ENCODE measurements at places on chromosomes 11 and 22.

- DNase-seq, result no peak
Observed at GRCh38 chr11:65418431-65418680, 4.2 kb upstream of the NEAT1 start.

- no peak for DNase-seq
Observed at GRCh38 chr11:127345819-127346459, 345.4 kb upstream of the KIRREL3 start.

DNA sequence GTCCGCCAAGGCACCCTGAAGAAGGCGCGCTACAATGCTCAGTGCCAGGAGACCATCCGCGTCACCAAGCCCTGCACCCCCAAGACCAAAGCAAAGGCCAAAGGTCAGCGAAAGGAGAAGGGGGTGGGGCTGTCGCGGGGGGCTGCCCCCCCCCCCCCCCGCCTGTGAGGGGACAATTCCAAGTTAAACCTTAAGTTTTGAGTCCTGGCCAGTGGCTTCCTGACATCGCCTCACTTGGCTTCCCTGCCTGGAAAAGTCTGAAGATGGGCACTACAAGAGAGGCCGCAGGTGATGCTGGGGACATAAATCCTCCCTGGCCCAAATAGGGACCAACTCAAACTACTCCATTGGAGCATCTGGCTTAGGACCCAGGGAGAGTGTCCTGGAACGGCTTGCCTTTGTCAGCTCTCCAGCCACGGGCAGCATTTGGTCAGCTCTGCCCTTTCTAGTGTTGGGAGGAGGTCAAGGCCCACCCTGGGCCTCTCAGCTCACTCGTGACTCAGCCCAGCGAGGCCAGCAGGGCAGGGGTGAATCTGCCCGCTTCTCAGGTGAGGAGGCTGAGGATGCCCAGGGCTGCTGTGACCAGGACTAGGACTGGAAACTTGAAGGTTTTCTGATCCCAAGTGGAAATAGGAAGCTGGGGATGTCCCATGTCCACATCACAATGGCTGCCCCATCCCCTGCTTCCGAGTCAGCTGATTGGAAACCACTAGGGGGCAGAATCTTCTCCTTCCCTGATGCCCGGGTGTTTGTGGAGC lies 1.4 kb downstream of the MDK start:
- no peak for DNase-seq

- no peak for DNase-seq
Observed at GRCh38 chr11:93972790-93973189, 48.4 kb upstream of the HEPHL1 start.

DNA sequence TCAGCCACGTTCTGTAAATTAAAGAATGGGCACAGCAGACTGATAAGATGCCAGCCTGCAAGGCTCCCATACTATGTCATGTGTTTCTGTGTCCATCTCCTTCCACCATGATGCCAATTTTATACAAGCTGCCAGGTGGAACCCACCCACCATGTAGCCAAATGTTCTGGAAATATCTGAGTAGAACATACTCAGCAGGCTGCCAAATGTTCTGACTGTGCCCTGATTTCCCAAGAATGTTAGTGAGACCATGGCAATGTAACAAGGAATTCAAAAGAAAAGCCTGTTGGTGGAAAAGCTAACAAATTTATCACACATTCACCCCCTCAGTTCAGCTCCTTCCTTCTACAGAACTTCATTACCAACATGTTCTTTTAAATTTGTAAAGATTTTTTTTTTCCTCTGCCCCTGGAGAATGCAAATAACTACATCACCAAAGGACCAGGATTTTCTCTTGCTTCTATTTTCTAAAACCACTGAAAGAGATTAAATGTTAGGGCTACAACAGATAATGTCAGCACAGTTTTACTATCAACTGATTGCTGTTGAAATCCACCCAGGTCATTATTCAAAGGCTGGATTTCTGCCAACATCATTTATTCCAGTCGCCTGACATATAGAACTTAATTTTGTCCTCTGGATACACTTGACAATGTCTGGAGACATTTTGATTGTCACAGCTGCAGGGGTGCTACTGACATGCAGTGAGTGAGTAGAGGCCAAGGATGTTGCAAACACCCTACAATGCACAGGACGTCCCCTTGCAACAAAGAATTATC lies 3.1 kb downstream of the DMC1 start:
- DNase-seq, result no peak

DNA sequence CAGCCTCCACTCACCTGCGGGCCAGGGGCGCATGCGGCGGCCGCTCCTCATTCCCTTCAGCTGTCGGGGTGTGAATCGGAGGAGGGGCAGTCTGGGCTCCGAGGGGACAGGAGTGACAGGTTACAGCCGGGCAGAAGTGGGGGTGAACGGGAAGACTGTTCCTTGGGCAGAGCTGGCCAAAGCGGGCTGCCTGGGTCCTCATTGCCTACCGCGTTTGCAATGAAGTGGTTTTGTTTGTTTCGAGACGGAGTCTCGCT lies 733 bp downstream of the MEI1 start:
- no peak for DNase-seq

Measured in activated gamma-delta T cell (primary cell).